ENCODE measurements at places on chromosomes 7 and 10. TPM values are rescaled to one million over a fixed set of nuclear protein-coding genes. Genes with fewer than 3 reads are reported as not detected.

BMPER gene
- 3.4 TPM for total RNA-seq

LRIT1 gene
- total RNA-seq: not detected

GIMAP4 gene
- total RNA-seq: 4.7 TPM

SEMA3A gene
- total RNA-seq: 29.5 TPM

ATG9B gene
- total RNA-seq: 1.2 TPM

PHTF2 gene
- total RNA-seq: 37.6 TPM

OR2A7 gene
- total RNA-seq: 0.74 TPM

Data from temporal lobe (tissue), 4 donors.